Activated CD4-positive, alpha-beta T cell treated with anti-CD3 and anti-CD28 coated beads, Interleukin-2, amount 50 U/mL, for 24 hours (primary cell): ENCODE measurements at places on chromosomes 1 and 21.

DNA sequence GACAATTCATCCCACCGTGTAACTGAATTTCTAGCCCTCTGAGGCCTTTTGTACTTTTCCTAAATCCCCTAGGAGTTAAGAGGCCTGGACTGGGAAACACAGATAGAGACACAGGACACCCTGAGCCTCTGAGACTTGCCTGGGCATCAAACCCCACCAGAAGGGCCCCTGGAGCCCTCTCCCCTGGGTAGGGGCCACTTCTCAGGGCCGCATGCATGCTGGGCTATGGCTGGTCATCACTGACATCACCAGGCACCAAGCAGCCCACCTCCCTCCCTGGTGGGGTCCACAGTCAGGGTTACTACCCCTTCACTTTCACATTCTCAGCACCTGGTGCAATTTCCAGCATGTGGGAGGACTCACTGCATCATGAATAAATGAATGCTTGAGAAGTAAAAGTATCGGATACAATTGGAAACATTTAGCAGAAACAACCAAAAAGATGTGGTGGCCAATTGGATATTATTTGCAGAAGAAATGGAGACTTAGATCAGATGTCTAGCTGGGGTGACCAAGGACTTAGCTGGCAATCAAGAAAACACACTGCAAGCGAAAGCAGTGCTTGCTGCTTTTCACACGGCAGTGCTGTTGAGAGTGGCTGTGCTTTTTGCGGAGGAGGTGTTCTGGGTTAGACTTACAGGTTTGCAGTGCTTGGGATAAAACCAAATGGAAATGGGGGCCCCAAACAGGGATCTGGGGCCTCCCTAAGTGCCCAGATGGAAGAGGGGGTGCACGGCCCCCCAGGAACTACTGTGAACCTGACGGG lies 950 bp upstream of the KRTAP10-7 start:
- no peak for DNase-seq

GRCh38 chr1:158286941-158287346 lies 2.8 kb upstream of the CD1C start:
- DNase-seq: no peak

DNA sequence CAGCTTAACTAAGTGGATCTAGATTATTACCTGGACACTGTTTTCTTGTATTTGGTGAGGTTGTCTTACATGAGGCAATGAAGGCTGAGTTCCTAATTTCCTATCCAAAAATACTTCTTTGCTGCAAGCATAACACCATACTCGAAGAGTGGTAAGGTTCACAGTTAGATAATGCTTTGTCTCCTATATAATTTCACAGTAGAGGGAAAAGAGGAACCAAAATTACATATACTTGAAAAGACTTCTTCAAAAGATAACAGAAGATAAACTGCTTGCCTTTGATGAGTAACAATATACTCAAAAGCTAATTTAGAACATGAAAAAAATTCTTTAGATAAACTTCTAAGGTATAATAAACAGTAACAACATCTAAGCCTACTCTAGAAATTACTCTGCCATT lies 20.4 kb downstream of the USP33 start:
- DNase-seq: no peak

DNA sequence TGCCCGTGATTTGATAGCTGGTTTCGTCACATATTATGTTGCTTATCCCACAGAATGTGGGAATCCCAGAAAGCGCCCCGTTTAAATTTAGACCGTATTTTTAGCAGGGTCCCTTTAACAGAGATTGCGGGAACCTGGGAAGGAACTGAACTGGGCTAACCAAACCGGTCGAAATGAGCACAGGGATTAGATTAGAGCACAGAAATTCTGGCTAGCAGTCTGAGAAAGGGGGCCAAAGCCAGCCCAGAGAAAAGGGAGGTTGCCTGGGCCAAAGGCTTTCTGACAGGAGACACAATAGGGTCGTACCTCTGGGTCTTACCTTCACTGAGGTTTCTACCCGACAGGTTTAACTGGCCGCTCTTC lies 327 bp downstream of the LRRC40 start:
- DNase-seq: no peak

DNA sequence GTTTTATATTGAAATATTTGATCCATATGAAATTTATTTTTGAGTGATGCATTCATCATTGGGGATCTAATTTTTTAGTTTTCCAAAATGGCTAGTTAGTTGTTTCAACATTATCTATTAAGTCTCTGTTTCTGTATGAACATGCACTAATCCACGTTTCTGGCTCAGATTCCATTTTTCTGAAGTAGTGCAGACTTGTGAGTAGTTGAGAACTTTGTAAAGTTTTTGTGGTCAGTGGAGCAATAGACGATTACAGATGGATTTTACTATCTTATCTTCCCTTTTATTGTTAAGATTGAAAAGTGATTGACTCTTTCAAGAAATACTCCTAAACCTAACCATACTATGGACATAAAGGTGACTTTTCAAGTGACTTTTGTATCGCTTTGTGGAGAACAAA lies 16.7 kb downstream of the SOAT1 start:
- DNase-seq: no peak

DNA sequence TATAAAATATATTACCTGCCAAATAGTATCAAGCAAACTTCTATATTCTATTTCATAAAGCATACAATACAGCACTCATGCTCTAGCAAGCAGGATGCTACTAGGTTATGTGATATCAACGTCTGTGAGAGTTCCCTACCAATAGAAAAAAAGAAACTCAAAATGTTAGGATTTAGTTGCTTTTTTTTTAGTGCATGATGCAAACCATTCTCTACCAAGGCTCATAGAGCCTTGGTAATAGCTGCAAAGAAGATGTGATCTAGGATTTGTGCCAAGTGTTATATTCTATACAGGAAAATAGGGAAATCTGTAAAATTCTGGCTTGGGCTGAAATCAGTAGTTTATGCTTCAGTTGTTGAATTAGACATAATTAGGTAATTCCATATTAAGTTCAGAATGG lies 394.4 kb downstream of the DSCAM start:
- no peak for DNase-seq

DNA sequence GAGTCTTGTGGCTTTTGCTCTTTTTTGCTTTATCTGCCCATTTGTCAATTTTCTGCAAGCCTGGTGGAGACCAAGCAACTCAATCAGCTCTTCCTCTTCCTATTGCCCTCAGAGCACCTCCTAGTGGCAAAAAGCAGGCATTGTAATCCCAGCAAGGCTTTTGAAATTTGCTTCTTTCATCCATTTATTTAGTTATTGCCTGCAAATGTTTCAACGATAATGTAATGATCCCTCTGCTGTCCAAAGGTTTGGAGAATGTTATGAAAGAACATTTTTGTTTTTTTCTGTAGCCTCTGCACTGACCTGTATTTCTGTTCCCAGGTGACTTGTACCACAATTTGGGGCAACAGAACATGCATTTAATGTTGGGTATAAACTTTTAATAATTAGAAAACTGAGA lies 127.8 kb downstream of the GABPA start:
- no peak for DNase-seq

GRCh38 chr1:199847021-199847420 lies 180.5 kb upstream of the NR5A2 start:
- no peak for DNase-seq

DNA sequence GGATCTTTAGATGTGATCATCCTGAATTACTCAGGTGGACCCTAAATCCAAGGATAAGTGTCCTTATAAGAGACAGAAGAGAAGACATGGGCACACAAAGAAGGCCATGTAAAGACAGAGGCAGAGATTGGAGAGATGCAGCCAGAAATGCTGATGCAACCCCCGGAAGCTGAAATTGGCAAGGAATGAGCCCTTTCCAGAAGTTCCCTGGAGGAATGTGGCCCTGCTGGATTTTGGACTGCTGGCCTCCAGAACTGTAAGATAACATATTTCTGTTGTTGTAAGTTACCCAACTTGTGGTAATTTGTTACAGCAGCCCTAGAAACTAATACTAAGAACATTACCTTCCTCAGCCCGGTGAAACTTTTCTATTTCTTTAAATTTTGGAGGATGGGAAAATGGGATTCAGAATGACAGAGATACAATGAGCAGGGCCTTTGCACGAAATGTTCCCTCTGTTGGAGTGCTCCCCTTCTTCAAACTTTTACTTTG lies 11.2 kb upstream of the PLPP3 start:
- no peak for DNase-seq

- DNase-seq: no peak
These were observed 204.7 kb downstream of the NFIA start for GRCh38 chr1:61287014-61287413.

- no peak for DNase-seq
These were observed 209.0 kb upstream of the HOOK1 start for GRCh38 chr1:59605761-59606160.

- no peak for DNase-seq
These were observed 19.0 kb upstream of the IRF2BP2 start for GRCh38 chr1:234629026-234629425.

DNA sequence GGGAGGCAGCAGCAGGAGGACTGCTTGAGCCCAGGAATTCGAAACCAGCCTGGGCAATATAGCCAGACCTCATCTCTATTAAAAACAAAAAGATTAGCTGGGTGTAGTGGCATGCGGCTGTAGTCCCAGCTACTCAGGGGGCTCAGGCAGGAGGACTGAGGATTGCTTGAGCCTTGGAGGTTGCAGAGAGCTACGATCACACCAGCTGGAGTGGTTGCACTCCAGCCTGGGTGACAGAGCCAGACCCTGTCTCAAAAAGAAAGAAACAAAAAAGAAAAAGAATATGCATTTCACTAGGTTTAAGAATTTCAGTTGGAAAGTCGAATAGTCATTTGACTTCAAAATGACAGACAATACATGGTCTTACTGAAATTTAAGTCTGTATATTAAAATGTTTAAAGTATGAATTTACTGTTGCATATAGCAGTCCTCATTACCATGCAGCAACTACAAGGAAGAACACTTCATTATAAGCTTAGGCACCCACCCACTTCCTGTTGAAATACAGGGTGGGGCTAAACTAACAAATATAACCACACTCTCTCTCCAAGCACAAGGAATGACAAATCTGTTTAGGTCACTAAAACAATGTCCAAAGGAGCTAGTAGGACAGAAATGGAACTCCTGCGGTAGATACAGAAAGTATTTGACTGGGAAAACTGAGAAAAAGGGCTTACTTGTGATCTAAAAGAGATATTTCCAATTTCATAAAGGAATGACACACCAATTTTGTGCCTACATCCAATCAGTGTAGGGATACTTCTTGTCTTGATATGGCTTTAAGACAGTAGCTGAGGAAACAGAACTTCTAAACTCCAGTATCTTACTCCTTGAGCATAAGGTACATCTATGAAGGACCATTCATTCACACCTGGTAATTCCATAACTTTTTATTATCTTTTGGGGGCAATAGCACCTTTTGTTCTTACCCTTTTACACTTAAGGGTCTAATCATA lies 44.1 kb downstream of the GPR3 start:
- no peak for DNase-seq

DNA sequence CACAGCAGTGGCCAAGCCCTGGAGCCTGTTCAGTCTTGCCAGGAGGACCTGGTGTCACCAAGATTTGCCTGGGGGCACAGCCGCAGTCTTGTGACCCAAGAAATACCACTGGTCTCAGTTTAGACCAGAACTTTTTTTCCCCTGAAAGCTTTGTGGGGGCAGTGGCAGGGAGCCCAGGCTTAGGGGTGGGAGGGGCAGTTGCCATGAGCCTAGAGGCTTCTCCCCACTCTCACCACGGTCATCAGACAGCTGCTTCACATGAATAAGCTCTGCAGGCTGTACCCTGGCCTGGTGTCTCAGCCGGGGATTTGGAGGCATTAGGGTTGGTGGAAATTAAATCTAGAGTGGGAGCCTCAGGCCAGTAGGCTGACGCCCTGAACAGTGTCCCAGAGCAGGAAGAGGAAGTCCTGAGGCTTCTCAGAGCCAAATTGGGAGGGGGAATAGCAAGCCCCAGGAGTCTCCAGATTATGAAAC lies 73.7 kb downstream of the SLC16A1 start:
- no peak for DNase-seq

DNA sequence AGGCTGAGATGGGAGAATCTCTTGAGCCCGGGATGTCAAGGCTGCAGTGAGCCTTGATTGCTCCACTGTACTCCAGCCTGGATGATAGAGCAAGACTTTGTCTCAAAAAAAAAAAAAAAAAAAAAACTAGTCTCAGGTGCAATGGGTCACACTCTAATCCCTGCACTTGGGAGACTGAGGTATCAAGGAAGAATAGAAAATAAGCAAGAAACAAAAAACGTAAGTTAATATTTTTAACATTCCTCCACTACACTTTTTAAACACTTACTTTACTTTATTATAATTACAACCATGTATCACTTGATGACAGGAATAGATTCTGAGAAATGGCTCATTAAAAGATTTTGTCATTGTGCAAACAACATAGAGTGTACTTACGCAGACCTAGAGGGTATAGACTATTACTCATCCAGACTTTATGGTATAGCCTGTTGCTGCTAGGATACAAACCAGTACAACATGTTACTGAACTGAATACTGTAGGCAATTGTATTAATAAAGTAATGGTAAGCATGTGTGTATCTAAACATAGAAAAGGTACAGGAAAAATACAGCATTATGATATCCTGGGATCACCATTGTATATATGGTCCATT lies 1244.1 kb upstream of the ADGRL4 start:
- DNase-seq: no peak

DNA sequence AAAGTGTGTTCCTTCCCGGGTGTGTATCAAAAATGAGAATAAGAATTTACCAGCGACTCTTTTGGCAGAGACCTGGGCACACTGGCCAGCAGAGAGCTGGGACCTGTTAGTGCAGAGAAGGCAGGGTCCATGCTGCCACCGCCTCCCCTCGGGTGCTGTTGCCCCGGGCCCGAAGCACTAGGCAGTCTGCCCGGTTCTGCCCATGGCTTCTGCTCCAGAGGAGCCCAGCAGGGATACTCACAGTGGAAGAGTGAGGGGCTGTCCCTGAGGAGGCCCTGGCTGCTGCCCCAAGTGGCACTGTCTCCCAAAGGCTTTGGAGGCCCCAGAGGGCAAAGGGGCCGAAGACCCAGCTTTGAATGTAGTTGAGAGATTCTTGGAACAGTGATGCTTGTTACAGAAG lies 80.5 kb downstream of the MIS18A start:
- no peak for DNase-seq

DNA sequence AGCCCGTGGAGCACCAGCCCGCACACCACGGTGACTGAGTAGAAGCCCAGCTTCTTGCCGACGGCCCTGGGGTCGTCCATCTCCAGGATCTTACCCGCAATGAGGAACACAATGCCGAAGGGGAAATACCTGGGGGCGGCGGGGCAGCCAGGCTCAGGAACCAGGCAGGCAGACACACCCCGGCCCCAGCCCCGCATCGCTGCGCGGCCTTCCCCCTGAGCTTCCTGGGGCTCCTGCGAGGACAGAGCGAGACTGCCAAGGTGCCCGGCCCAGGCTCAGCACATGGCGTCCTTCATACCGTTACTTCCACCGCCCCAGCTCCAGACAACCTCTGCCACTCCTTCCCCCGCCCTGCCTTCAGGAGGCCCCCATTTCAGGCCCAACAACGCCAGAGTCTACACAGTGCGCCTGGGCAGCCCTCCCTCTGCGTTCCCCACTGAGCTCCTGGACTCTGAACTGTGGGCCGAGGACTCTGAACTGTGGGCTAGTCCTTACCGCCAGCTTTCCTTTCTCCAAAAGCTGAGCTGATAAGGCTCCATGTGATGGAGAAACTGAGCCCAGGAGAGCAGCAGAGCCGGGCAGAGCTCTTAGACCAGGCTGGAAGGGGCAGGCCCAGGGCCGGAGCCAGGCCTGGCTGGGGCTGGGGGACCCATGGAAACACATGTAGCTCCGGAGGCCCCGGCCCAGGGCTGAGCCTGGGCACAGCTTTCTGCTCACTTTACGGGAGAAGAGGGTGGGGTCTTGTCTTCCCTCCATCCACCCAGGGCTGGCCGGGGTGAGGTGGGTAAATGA lies 30.8 kb downstream of the PODN start:
- DNase-seq: no peak
